AML-193 (cell line): ENCODE measurements at places on chromosomes 4 and X.

GRCh38 chr4:185817403-185817818 lies 5.4 kb upstream of the SORBS2 start:
- no peak for DNase-seq

DNA sequence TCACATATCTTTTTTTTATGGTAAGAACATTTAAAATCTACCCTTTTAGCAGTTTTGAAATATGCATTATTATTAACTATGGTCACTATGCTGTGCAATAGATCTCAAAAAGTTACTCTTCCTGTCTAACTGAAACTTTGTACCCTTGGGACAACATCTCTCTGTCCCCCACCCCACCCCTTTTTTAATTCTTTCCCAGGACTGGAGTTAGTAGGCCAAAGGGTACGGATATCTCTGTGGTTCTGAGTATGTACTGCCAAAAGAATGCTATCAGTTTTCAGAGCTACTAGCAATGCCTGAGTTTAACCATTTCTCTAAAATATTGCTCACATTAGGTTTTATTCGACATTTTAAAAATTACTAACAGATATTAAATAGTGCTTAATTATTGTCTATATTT lies 4.7 kb upstream of the FAM241A start:
- DNase-seq = no peak

GRCh38 chrX:154317391-154317995 lies 21.9 kb downstream of the TKTL1 start:
- DNase-seq = no peak

GRCh38 chrX:102711872-102712215 lies 404 bp upstream of the GPRASP2 start:
- DNase-seq = no peak

- DNase-seq = no peak
These were observed 320.8 kb upstream of the RASGEF1B start for GRCh38 chr4:81792521-81792920.

DNA sequence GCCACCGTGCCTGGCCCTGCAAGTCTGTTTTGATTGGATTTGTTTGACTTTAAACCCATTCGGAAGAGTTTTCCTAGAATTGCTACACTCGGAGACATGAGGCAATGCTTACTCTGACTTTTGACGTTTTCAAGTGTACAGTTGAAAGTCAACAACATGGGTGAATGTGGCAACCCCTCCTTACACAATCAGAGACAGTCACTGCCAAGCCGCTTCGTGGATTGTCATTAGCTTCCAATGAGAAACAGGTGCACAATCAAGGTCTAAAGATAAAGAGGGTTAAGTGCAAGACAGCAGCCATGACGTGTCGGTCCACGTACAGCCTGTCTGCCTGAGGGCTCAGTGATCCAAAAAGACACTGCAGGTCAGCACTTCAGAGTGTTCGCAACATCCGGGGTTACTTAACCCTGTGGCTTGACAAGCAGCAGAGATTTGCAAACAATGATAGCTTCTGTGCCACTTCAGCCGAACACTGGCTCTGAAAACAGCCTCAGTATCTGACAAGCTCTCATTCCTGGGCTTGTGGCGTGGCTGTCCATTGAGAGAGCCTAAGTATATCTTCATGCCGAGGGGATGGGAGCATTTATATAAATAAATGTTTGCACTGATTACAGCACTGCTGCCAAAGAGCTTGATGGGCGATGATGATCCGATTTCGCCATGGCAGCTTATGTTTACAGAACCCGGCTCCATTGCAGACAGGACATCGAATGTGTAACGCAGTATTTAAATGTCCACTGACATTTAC lies 180.0 kb downstream of the DHRSX start:
- no peak for DNase-seq

DNA sequence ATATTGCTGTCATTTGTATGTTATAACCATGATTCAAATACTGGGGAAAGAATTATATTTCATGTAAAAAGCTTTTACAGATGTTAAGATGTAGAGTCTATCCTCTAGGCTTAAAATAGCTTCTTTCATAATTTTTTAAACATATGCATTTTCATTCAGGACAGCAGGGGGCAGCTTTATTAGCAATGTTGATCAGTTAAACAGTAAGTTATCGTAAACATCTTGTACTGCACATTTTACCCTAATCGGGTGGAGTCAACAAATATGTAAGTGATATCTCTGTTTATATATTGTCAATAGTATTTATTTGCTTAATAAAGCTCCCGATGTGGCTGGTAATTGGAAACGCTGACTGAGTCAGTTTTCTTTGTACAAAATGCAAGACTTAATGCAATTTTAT lies 142.5 kb upstream of the MED14 start:
- peak; percentile 5 for DNase-seq

GRCh38 chr4:184387351-184387750 lies 87.0 kb downstream of the IRF2 start:
- no peak for DNase-seq

DNA sequence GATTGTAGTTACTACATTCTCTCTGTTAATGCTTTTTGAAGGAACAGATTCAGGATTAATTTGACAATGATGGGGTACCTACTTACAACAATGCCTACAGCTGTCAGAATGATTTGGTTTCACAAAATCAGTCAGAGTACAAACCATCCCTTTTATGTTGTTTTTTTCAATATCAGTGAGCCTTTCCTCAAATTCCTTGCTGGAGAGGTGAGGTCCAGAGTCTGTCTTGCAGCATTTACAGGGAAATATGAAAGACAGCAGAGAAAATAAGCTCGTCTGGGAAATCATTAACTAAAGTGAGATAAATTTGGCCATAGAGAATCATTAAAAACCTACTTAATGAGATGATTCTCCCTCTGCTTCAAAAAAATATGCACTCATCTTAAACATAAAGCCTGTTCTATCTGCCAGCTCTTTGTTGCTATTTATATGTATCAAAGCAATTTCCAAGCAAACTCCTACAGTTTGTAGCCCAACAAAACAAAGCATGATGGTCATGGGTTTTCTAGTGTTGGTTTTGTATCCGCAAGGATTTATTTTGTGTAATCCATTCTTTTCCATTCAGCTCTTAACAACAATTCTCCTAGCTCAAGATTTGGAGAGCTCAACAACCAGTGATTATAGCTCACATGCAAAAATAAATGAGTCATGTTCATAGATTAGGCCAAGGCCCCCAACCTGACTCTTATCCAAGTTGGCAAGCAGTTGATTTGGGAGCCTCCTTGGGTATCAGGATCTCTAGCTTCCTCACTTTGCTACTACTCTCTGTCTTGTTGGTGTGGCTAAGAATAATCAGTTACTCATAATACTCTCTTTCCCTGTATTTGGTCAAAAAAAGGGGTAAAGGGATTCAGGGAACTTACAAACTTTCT lies 222.6 kb downstream of the ENOX2 start:
- no peak for DNase-seq

- DNase-seq = no peak
These were observed 11.6 kb downstream of the LPAR4 start for GRCh38 chrX:78759081-78759480.

DNA sequence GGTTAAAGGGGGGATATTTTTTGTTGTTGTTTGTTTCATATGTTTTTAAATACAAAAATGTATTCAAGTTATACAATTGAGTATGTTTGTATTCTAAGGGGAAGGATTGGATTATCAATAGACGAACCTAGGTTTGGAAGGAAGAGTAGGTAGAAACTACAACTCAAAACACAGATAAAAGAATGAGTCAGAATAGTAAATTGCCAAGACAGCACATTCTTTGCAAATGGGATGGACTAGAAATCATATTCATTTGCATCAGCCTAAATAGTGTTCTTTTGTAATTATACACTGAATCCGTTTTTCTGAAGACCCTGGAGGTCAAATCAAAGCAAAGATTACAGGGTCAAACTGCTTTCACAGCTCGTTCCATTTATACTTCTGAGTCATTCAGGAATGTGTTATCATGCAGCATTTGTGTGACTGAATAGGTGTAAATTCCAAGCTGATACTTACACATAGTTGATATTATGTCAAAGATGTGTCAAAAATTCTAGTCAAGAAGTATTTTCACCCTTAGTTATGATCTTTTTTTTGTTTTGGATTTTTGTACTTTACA lies 273.3 kb upstream of the FAT4 start:
- DNase-seq = no peak

- no peak for DNase-seq
These were observed 121.2 kb downstream of the TBCK start for GRCh38 chr4:106194801-106195200.

- DNase-seq = no peak
These were observed 1.1 kb downstream of the HCFC1 start for GRCh38 chrX:153970357-153971123.

DNA sequence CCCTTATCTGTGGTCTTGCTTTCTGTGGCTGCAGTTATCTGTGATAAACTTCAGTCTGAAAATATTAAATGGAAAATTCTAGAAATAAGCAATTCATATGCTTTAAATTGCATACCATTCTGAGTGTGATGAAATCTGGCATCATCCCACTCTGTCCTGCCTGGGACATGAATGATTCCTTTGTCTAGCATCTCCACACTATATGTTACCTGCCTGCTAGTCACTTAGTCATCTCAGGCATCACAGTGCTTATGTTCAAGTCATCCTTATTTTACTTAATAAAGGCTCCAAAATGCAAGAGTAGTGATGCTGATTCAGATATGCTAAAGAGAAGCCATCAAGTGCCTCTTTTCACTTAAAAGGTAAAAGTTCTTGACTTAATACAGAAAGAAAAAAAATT lies 14.3 kb upstream of the RAB9B start:
- DNase-seq = no peak

GRCh38 chr4:21656832-21657231 lies 291.7 kb downstream of the KCNIP4 start:
- no peak for DNase-seq

- DNase-seq = peak; percentile 31
These were observed 4.2 kb downstream of the CPEB2 start for GRCh38 chr4:15006416-15007024.

DNA sequence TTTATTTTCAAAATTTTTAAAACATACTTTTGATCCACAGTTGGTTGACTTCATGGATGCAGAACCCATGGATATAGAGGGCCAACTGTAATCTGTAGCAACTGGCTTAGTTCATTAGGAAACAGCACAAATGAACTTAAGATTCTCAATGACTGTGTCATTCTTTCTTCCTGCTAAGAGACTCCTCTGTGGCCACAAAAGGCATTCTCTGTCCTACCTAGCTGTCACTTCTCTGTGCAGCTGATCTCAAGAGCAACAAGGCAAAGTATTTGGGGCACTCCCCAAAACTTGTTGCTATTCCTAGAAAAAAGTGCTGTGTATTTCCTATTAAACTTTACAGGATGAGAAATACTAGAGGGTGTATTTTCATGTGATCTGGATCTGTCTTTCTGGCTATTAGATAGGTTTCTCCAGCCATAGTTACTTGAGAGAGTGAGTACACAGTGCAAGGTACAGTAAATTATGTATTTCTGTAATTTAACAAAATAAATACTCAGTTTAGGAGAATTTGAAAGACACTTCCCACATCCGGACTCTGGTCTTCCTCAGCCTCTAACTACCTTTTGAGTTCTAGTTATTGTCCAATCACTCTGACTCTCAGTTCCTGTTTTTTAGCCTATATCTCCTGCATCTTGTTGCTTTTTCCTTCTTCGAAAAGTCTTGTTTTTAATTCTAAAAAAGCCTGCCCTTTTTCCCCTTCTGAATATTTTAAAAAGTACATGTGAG lies 21.8 kb downstream of the TLR2 start:
- DNase-seq = peak; percentile 78

DNA sequence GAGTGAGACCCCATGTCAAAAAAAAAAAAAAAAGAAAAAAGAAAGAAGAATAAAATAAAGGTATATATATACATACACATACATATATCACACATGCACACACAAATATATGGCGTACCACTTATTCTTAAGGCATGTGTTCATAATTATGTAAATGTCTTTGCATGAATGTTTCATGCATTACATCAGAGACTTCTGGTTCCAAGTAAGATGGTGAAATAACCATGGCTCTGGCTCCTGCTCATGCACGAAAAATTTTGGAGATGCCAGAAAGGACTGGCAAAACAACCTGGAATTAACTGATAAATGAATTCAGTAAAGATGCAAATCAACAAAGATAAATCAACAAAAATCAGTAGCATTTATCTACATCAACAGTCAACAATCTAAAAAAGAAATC lies 19.7 kb upstream of the FHIP1A start:
- no peak for DNase-seq

GRCh38 chrX:3286196-3286945 lies 60.1 kb downstream of the MXRA5 start:
- DNase-seq = no peak

DNA sequence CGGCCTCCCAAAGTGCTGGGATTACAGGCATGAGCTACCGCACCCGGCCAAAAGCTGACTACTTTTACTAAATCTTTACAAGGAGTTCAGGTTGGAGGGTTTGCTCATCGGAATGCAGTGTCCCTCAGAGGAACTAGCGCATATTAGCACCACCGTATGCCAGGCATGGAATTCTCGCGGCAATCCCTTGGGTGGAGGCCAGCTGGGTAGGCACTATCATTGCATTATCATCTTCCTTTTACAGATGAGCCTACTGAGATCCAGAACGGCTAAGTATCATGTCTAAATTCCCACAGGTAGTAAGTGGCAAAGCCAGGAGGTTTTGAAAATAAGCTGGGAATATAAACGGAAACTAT lies 6.1 kb upstream of the CXorf66 start:
- no peak for DNase-seq

DNA sequence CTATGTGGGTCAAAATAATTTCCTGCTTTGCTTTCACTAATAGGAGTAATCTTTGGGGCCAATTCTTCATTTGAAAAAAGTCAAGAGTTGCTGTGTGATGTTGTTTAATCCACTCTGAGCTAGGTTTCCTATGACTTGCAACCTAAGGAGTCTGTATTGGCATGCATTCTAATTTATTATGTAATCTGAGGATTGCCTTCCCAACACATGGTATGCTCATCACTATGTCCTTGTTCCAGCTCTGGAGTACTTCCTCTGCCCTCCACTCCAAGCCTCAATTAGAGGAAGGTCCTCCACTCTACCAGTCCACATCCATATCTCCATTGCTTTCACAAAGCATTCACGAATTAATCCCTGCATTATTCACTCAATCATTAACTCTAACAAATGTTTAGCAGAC lies 56.1 kb downstream of the PPP3CA start:
- no peak for DNase-seq
